Testis (tissue), 5 donors: ENCODE measurements at places on chromosomes 12 and 14. TPM values are rescaled to one million over a fixed set of nuclear protein-coding genes. Genes with fewer than 3 reads are reported as not detected.

Gene SMAGP
- 13.5 TPM for total RNA-seq

Gene STAB2
- total RNA-seq = 1.7 TPM

Gene LRRK2
- total RNA-seq = 5.1 TPM

Gene SRRM4
- 0.37 TPM for total RNA-seq

DNA sequence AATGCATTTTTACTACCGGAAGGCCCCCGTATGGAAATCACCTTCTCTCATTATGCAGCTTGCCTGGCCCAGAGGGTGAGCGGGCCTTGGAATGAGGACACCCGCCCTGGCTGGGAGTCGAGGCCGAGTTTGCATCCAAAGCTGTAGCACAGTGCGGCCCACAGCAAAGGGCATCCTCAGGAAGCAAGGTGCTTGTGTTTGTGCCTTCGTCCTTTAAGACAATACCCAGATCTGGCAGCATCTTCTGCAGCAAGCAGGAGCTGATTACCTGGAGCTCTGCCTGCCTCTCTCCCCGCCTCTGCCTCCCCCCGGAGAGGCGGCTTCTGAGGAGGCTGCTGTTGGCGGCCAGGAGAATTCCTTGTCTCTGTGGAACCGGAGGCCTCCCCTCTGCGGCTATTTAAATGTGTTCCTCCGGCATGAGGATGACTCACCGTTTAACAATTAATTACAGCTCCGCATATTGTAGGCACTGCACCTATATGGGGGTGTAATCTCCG, 145.3 kb downstream of the CACNA1C start:
- H3K27me3 ChIP-seq = no peaks in the 10 kb centered on the region
- no peak overlapping the region for H3K4me3 ChIP-seq
- H3K4me1 ChIP-seq = peaks cover 3% of the 10 kb centered on the region

DNA sequence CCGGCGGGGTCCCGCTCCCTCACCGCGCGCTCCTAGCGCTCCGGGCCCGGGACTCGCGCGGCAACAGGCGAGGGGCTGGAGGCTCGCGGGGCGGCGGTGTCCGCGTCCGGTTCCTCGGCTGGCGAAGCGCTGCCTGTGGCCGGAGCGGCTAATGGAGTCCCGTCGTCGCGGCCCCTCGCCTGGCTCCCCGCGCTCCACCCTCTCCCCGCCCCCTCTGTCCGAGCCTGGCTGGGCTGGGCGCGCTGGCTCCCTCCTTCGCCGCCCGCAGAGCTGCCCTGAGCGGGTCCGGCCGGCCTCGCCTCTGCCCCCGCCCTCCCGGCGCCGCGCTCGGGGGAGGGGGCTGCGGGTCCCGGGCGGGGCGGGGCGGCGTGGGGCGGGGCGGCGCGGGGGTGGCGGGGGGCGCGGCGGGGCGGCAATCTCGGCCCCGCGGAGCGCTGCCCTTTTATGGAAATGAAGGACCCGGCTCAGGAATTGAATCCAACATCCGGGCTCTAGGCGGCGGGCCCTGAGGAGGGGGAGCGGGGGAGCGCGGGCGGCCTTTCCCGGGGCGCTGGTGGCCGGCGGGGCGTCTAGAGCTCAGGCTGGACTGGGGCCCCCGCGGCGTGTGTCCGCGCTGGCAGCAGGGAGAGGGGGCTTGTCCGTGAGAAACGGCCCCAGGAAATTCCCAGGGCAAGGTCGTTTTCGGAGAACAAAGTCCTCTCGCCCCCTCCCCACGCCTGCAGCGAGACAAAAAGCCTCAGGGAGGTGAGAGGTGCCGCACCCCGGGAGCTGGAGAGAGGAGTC, at the start of gene FERMT2:
Gene FERMT2 (minus strand): TSS at position 153 of the 783 bp plus-strand sequence. CDS start 482 bp downstream, outside the sequence.
- H3K36me3 ChIP-seq = no peaks in the 10 kb centered on the region
- H3K4me1 ChIP-seq = peaks cover 14% of the 10 kb centered on the region
- H3K27me3 ChIP-seq = no peaks in the 10 kb centered on the region
- peak within 1 kb of the TSS; percentile 93 for H3K27ac ChIP-seq
- peak; percentile 90 for DNase-seq

- H3K36me3 ChIP-seq = no peaks in the 10 kb centered on the region
- no peak overlapping the region for H3K27ac ChIP-seq
- H3K4me1 ChIP-seq = peaks cover 39% of the 10 kb centered on the region
- DNase-seq = no peak
These were observed 43.6 kb downstream of the SYNE3 start for GRCh38 chr14:95472819-95473251.

DNA sequence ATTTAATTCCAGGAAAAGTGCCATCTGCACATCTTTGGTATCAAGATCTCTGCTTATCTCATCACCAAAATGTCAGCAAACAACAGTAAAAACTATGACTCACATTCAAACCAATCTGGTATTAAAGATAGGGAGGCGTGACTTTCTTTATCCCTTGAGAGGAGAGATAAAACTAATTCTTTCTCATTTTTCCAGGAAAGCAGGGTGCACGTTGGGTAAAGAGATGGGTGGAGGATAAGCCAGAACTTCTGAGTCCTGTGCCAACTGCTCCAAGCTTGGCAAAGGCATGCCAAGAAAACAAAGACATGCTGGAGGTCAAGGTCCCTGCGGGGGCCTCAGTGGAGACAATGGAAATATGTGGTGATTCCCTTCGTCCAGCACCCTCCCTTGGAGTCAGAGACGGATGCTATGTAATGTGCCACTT, 225.8 kb upstream of the PLXNC1 start:
- no peaks in the 10 kb centered on the region for H3K36me3 ChIP-seq
- no peak for DNase-seq
- H3K4me3 ChIP-seq = no peak overlapping the region

DNA sequence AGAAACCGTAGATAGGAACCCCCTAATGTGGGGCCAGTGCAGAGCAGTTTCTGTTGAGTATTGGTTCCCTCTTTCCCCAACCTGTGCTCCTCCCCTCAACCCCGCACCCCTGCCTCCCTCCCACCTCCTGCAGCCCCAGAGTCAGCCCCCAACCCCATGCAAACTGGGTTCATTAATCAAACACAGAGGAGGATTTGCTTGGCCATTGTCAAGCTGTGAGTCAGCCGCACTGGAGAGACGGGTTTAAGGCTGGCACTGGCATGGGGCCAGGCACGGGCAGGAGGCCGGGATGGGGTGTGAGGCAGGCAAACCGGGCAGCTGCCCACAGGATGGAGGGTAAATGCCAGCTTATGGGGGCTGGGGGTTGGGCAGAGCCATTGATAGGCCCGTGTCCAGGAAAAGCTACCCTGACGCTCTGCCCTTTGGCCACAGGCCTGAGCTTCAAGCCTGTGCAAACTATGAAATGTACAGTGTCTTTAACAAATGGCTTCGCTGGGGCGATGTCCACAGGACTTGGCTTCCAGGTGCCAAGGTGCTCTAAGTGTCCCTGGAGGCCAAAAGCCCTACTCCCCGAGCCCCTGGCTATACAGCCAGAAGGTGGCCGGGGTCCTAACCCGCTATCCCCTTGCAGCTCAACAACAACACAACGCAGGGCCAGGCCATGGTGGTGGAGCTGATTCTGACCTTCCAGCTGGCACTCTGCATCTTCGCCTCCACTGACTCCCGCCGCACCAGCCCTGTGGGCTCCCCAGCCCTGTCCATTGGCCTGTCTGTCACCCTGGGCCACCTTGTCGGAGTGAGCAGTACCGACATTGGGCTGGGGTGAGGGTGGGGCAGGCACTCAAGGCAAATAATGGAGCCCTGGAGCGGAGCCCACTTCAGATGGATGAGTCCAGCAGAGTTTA, 1.4 kb downstream of the AQP5 start:
- peak; percentile 49 for DNase-seq
- no peak overlapping the region for H3K27ac ChIP-seq
- no peak overlapping the region for H3K4me3 ChIP-seq
- H3K4me1 ChIP-seq = peaks cover 23% of the 10 kb centered on the region
- H3K27me3 ChIP-seq = no peaks in the 10 kb centered on the region
- no peaks in the 10 kb centered on the region for H3K36me3 ChIP-seq
